ENCODE measurements at places on chromosomes 13 and 19.

GRCh38 chr13:69879936-69880335 is 227.7 kb upstream of the ATXN8OS start:
- no peak for DNase-seq

DNA sequence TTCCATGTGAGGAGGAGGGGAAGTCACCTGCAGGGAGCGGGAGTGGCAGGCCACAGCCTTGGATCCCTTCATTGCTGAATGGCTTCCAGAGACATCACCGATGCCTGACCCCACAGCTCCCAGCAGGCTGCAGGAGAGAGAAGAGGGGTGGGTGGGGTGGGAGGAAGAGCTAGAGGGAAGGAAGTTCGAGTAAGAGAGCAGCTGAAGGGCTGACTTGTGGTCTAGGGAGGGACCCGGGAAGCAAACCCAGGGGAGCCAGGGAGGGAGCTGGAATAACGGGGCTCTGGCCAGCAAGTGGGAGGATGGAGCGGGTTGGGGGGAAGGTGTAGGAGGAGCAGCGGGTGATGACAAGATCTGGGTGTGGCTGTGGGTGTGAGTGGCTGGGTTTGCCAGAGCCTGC is 229.8 kb upstream of the MAB21L1 start:
- no peak for DNase-seq

DNA sequence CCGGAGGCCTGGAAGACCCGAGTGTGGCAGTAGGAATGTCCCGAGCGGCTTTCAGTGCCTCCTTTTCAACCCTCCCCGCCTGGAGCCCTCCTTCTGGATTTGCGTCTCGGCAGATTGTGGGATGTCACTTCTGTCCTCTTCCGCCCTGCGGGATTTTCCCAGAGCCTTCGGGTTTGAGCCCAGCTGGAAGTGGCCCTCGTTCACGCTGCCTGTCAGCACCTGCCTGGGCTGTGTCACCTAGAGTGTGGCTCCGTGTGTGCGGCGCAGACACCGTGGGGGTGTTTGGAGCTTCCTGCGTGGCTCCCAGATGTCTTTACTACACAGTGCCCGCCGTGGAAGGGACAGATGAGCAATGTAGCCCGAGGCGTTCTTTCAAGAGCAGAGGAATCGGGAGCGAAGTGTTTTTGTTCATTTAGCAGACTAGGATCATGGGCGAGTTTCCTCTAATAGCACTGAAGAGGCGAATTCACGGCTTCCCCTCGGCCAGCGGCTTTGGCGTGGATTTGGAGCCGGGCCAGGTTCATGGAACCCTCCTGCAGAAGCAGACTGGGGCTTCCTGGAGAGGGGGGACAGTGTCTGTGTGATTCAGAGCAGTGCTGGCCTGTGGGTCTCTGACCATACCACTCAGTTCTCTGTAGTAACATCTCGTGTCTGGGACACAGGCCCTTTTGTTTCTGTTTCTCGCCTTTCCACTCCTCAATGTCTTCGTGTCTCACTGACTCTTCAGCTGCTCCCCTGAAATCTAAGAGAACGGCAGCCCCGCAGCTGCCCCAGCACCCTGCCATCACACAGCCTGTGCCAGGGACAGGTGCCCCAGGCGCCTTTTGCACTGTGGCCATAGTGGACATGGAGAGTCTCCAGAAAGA is 68.0 kb downstream of the KDM4B start:
- no peak for DNase-seq

GRCh38 chr19:57245959-57246358 is 5.5 kb downstream of the ZNF805 start:
- no peak for DNase-seq

DNA sequence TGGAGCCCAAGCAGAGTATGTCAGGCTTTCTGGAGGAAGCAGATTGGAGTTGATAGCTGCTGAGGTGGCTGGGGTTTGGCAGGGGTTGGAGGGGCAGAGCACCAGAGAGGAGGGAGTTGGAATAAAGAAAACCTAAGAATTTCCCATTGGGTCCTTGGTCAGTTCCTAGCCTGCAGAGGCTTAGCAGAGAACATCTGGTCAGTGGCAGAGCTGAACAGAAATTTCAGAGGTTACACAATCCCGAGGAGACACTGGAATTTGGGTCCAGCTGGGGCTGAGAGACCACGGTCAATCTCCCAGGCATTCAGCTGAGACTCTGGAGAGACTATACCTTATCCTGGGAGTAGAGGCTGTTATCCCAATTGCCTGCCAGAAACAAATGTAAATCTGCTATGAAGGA is 84.4 kb downstream of the DPY19L3 start:
- no peak for DNase-seq

DNA sequence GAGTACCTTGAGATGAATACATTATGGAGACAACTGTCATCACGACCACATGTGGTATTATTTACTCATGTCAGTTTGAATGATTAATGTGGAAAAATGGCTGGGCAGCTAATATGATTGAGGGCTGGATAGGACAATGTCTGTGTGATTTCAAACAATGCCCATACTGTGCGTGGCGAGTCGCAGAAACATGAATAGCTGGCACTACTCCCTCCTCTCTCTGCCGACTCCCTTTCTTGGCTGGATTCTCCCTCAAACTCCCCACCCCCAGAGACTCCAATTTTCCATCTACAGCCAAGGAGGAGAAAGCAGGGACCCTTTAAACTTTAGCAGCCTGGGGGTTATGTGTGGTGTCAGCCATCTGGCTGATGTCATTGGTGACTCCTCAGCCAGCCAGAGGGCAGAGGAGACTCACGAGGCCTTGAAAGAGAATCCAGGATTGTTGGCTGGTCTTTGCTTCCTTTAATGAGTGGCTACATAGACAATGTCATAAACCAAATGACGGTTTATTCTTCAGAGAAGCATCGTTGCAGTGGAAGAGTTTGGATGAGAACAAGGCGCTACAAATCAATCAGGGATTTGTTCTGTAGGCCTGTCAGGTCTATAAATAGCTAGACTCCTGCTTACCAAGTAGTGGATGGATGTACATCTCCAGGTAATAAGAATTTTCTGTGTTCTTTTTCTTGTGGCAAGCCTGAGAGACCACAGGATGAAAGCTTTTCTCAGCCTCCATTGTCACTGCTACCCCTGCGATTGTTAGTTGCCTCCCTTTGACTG is 165.6 kb downstream of the DLEU7 start:
- DNase-seq, result no peak

- DNase-seq, result no peak
Measured at GRCh38 chr13:79491715-79492114, 10.8 kb downstream of the NDFIP2 start.

- no peak for DNase-seq
Measured at GRCh38 chr13:105471673-105472072, 1063.8 kb downstream of the EFNB2 start.

GRCh38 chr13:93955904-93956303 is 523.6 kb downstream of the DCT start:
- no peak for DNase-seq

- peak; percentile 69 for DNase-seq
Measured at GRCh38 chr13:97328222-97328790, 105.7 kb upstream of the RAP2A start.

GRCh38 chr13:91534996-91535395 is 136.6 kb downstream of the GPC5 start:
- DNase-seq, result no peak
